CD4-positive, alpha-beta T cell treated with Interferon alpha-2 for 1 hour (primary cell): ENCODE measurements at places on chromosomes 6 and 20.

DNA sequence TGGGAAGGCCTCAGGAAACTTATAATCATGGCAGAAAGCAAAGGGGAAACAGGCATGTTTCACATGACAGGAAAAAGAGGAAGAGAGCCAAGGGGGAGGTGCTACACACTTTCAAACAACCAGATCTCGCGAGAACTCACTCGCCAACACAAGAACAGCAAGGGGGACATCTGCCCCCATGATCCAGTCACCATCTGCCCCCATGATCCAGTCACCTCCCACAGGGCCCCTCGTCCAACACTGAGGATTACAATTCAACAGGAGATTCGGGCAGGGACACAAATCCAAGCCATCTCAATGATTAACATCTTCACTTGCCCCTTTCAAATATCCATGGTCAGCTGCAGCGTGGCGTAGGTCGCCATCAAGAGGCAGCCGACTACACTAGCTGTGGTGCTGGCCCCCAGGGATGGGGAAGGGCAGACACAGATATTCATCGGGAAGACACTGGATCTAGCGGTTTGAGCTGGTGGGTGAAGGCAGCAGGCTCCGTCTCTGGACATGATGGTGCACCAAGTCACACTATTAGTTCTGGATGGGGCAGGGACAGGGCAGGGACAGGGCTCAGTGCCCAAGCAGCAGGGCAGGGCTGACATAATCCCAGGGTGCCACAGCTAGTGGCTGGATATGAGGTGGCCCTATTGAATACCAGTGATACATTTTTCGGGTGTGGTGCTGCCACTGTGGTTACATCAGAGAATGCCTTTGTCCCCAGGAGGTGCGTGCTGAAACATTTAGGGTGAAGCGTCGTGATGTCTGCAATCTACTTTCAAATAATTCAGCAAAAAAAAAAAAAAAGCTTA lies 31.6 kb downstream of the TUBB2B start:
- no peak for DNase-seq

DNA sequence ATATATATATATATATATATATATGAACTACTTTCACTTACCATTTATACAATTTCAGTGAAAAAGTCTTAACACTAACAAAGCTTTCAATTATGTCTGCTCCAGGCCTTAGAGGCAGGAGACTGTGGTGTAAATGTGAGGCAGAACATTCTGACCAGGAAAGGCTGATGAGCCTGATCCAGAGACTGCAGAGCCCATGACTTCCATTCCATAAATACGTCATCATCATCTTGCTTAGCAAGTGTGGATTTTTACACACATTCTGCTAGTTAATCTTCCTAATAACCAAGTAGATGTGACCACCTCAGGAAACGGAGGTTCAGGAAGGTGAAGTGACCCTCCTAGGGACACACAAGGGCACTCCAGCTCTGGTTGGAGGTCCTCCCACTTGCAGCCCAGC lies 14.9 kb downstream of the TRERF1 start:
- DNase-seq, result no peak

GRCh38 chr6:139482287-139482686 lies 107.8 kb upstream of the CITED2 start:
- no peak for DNase-seq

- no peak for DNase-seq
Measured at GRCh38 chr20:49063279-49063678, 17.2 kb downstream of the CSE1L start.

DNA sequence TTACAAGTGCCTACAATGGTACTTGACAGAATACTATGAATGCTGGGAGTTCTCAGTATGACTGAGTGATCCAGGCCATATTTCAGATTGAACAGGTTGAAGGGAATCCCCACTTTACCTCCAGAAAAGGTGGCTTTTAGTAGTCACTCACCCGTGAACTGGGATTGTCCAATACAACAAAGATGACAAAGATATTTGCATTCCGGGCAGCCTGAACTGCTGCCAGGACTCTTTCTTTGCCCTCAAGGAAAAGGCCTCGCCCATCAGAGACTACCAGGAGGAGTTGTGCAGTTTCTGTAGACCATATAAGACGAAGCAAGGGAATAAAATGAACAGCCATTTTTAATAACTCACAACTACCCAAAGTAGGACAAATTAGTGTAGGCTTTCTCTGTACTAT lies 6.3 kb upstream of the LYRM2 start:
- no peak for DNase-seq

DNA sequence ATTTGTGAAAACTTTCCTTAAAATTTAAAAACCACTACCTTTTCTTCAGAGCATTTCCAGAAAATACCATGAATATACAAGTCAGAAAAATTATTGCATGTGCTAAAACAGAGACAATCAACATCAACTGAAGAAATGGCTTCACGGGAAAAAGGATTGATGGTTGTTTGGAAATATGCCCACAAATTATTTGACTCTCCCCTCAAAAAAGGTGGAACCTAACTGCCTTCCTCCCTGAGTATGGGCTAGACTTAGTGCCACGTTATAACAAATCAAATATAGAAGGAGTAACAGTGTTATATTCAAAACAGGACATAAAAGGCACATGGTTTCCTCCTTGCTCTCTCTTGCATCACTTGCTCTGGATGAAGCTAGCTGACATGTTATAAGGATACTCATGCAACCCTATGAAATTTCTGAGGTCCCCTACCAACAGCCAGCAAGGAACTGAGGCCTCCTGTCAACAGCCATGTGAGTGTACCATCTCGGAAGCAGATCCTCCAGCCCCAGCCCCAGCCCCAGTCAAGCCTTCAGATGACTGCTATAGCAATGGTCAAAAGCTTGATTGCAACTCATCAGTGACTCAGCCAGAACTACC lies 8.4 kb downstream of the BTBD9 start:
- no peak for DNase-seq

DNA sequence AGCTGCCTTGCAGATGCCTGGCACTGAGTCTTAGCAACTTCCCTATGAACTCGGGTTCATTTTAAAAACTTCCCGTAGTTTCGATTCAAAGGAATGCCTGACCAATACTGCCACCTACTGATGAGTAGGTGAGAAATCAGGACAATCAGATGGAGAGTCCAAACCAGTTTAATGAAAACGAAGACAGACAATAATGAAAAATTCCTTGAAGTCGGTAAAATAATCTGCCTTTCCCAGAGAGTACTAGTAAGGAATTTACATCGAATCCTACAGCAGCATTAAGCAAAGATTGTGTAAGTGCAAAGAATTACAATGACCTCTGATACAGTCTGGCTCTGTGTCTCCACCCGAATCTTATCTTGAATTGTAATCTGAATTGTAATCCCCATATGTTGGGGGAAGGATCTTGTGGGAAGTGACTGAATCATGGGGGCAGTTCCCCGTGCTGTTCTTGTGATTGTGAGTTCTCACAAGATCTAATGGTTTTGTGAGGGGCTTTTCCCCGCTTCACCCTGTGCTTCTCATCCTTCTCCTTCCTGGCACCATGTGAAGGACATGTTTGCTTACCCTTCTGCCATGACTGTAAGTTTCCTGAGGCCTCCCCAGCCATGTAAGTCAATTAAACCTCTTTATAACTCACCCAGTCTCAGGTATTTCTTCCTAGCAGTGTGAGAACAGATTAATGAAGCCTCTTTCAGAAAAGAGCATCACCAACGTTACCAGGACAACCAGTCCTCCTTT lies 134.4 kb downstream of the ARHGAP18 start:
- DNase-seq, result peak; percentile 3

GRCh38 chr6:135022050-135022697 lies 32.4 kb downstream of the HBS1L start:
- DNase-seq, result no peak

GRCh38 chr6:75178757-75179156 lies 27.1 kb downstream of the COL12A1 start:
- DNase-seq, result no peak

DNA sequence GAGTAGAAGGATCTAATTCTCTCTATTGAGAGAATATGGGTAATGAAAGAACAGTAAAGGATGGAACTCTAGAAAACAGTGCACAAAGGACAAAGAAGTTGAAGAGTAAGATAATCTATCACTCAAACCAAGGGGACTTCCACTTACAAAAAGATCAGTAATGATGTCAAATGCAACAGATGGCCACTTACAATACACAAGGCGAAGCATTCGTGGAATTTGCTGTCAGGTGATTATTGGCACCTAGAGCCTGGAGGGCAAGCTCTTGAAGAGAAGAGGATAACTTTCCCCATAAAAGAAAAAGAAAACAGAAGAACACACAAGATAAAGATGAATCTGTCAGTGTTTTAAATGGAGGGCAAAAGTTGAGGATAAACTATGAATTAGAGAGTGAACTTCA lies 256.0 kb upstream of the TCF21 start:
- DNase-seq, result no peak

DNA sequence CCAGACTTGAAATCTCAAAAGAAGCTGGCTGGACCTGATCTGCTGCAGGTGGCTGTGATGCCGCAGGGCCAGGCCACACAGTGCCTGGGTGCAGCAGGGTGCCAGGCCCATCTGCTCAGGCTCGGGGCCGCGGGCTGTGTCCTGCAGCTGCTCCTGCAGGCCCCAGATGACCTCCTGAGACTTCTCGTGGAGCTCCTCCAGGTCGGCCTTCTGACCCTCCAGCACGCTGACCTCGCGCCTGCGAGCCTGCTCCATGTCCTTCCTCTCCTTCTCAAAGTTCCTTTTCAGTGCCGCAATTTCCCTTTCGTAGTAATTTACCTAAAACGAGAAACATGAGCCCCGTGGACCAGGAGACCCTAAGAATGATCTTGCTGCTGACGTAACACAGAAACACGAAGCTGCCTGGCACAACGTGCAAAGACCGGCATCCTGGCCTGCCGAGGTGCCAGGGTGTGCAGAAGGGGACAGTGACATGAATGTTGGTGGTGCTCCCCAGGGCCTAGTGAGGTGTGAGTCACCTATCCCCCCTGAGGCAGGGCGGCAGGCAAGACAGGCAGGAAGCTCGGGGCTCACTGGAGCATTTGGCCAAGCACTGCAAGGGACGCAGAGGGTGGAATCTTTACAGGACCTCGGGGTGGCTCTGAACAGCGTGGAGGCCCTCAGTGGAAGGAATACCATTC lies 71.6 kb downstream of the GINS1 start:
- no peak for DNase-seq

GRCh38 chr6:137964876-137965275 lies 97.8 kb downstream of the TNFAIP3 start:
- no peak for DNase-seq

DNA sequence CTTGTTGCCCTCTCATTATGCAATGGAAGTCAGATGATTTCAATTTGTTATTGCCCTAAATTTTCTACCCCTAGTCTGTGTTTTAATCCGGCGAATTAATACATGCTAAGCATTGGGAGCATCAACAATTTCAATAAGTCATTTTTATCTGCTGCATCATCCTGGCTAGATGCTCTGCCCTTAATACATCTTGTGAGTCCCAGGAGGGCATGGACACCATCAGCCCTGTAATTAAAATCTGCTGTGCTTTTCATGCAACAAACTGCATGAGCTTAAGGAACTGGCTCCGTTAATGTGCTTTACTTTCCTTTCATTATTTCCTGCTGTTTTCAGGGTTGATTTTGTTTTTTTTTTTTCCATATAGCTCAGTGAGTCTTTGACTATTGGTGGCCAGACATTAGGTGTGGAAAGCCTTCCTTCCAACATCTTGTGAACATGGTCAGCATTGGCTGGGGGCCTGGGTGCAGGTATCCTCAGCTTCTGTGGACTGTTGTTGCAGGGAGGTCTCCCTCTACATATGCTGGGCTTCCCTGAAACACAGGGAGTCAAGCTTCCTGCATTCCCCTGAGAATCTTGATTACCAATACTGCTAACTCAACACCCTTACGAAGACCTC lies 8.5 kb upstream of the PBOV1 start:
- no peak for DNase-seq

DNA sequence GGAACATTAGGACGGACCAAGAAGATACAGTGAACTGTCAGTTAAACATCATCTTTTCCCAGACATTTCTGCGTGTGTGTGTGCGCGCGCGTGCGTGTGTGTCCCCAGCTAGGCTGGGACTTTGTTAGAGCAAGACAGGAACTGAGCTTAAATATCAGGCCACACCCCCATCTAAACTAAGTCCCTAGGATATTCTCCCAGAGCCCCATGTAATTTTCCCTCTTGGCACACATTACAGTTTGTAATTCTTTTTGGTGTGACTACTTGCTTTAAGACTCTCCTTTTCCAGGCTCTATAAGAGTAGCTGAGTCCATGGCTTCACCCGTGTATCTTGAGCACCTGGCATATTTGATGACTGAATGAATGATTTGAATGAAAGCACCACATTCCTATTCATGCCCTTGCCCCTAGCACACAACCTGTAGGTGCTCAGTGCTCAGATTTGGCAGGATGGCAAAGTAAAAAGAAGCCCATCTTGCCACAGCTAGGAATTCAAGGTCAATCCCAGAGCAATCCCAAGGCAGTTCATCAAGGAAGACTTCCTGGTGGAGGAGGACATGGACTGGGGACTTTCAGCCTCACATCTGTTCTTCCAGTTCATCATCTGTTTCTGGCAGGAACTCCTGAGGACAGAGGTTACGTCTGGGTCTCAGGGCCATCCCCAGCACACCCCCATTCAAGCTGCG lies 69.2 kb downstream of the MRPL14 start:
- DNase-seq, result no peak

GRCh38 chr6:136607932-136608772 lies 57.9 kb upstream of the MAP7 start:
- DNase-seq, result peak; percentile 68

DNA sequence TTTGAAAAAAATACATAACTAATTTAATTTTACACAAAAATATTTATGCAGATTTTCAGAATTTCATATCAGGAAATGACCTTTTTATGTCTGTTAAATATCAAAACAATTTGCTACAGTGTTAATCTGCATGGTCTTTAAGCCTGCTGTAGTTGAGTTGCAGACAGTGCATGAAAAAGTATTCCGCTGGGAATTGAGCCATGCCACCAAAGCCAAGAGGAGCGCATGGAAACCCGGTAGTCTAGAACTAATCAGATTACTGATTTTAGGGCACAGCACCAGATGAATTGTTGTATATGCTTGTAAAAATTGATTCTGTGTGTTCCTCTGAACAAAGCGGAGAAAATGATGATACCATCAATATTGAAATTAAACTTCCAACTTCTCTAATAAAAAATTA lies 34.3 kb upstream of the LAMP5 start:
- no peak for DNase-seq

- no peak for DNase-seq
Measured at GRCh38 chr6:164409309-164410009, 899.9 kb downstream of the C6orf118 start.

- DNase-seq, result no peak
Measured at GRCh38 chr6:142696123-142697000, 248.6 kb downstream of the HIVEP2 start.
